ENCODE measurements at places on chromosomes 2 and 18.

GRCh38 chr2:195461010-195461409, 196.0 kb upstream of the SLC39A10 start:
- no peak for DNase-seq

- no peak for DNase-seq
These were observed 22.0 kb upstream of the FIGN start for GRCh38 chr2:163757814-163758213.

DNA sequence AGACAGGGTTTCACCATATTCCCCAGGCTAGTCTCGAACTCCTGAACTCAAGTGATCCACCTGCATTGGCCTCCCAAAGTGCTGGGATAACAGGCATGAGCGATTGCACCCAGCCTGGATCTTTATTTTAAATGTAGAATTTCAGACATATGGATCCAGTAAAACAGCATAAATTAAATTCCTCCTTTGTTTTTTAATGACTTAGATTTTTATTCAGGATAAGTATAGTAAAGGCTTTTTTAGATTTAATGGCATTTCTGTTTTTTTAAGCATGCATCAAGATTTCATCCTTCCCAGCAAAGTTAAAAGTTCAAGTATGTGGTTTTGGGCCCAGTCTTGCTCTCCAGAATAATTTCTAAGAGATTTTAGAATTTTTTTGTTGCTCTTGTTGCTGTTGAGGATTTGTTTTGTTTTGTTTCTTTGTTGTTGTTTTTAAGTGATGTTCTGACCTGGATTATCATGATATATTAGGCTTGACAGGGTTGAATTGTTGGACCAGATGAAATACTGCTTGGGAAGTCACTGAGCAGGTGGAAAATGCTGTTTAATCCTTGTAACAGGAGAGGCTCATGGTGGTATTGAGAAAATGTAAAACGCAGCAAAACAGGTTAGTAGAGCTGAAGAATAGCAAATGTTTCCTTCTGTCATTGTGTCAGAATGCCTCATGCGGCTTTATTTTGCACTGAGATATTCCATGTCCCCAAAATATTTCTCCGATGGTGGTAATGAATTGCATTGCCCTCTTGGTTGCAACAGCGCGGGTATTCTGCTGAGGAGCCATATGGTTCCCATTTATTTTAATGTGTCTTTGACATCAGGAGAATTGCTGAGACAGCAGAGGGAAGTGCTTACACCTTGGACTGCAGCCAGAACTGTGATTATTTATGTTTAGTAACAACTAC, 147.9 kb downstream of the GALNT3 start:
- peak; percentile 99 for DNase-seq

GRCh38 chr2:223954401-223954800, 2.9 kb upstream of the MRPL44 start:
- DNase-seq, result no peak

DNA sequence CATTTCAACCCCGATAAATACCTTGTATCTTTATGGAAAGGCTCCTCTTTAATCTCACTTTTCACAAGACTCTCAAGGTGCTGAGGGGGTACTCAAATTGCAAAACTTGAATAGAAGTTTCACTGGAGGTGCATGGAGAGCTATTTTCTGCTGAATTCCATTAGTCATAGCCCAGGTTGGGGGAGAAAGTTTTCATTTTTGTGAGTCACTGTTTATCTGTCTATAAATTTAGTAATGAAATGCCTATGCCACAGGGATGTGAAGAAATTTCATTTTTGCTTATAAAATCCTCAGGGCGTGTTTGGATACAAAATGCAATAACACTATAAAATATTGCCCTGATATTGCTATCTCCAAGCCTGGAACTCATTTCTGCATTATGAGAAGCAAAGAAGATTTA, 346.3 kb downstream of the LRATD1 start:
- no peak for DNase-seq

- DNase-seq, result no peak
These were observed 109.4 kb upstream of the POU3F3 start for GRCh38 chr2:104744537-104744936.

DNA sequence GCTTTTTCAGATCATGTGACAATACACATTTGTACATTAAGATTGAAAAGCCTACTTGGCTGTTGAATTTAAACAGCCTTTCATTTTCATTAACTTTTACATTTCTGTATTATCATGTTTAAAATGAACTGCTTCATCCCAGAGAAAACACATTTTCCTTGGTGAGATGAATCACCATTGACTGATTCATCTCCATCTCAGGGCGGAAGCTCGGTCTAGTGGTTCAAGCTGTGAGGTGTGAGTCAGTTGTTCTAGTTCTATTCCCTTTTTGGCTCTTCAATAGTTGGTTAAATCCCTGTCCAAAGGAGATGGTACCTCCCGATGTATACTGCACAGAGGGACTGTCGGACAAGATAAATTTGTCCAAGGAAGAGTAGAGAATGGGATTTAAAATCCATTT, 189.7 kb downstream of the ADCYAP1 start:
- no peak for DNase-seq

DNA sequence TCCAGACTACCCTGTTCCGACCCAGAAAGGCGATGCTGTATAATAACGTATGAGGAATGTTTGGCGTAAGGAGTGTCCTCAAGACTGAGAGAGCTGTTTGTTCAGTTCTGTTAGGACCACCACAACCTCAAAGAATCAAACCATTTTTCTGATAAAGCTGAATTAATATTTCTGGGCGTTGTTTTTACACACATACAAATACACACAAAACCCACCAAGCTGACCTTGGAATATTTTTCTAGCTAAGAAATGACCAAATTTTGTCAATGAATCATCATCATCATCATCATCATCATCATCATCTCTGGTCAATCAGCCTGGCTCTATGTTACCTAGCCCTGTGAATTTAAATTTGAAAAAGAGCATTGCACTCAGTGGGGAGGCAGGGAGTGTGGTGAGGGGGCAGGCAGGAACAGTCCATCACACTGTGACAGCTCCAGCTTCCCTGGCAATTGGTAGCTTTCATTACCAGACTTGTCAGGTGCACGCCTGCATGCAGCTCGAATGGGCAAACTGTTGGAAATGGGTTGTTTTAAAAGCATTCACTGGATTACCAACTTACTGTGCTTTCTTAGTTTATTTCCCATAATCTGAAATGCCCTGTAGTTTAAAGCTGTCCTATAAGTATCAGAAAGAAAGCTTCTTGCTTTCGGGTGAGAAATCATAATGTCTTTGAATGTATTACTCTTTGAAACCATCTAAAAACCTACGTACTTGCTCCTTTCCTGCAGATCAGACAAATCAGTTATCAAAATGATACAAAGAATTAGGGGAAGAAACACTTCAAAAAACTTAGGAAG, 6.9 kb upstream of the POU3F3 start:
- no peak for DNase-seq

GRCh38 chr2:233462826-233463470, 103.6 kb downstream of the USP40 start:
- no peak for DNase-seq

GRCh38 chr2:25491966-25492532, 150.3 kb upstream of the DNMT3A start:
- no peak for DNase-seq

DNA sequence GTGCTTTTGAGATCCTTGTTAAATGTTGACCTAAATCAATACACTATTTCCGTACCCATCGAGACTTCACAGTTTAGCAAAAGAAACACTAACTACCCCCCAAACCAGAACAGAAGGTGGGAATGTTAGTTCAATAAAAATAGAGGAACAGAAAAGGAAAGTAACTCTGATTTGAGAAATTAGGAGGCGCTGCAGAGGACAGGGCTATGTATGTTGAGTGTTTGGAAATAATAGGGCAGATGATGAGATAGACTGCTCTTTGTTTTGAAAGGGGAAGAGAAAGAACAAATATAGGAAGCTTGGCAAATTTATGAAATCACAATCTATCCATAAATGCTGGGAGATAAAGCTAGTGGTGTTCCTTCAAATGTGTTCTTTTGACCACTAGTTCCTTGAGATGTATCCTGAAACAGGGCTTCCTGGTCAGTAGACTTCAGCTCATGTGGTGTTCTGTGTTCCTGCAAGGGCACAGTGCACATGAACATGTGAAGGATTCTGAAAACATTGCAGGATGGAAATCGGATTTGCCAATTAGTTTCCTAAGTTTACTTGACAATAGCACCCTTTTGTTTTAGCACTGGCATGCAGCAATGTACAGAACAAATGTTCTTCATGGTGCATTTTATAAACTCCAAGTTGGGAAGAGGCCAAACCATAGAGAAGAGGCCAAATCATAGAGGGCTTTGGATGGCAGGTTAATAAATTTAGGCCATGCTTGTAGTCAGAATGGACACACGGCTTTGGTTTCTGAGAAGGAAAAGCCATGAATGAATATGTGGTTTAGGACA, 39.8 kb downstream of the RHBDD1 start:
- DNase-seq, result no peak

DNA sequence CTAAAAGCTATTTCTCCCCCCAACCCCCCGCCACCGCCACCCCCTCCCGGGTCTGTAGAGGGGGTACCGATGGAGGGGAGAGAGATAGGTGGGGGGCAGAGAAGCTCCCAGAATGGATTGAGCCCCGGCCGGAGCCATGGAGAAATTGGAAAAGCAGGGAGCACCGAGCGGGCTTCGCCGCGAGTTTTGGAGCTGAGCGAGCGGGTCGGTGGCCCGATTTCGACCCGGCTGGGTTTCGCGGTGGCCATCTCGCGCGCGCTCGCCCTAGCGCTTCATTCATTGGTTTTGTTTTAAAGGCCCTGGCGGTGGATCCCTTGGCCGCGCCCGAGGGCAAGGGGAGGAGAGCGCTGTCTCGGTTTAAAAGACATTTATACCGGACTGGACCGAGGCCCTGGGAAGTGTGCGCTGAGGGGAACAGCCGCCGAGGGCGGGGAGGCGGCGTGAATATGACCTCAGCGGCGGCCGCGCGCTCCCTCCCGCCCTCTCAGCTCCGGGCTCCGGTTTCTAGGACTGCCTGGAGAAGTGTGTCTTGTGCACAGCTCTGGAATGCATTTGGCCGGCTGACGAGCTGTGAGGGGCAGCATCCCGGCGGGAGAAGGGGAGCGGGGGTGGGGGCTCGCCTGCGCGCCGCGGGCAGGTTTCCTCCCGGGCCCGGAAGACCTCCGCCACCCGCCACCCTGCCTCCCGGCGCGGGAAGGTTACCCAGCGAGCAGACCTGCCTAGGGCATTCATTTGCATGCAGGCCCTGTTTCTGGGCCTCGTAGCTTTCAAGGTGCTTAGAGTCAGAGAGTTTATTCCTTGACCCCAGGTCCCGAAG, 1.7 kb upstream of the SMAD7 start:
- DNase-seq, result no peak

- DNase-seq, result peak; percentile 51
These were observed 246.8 kb downstream of the TMEM182 start for GRCh38 chr2:103008586-103008985.

DNA sequence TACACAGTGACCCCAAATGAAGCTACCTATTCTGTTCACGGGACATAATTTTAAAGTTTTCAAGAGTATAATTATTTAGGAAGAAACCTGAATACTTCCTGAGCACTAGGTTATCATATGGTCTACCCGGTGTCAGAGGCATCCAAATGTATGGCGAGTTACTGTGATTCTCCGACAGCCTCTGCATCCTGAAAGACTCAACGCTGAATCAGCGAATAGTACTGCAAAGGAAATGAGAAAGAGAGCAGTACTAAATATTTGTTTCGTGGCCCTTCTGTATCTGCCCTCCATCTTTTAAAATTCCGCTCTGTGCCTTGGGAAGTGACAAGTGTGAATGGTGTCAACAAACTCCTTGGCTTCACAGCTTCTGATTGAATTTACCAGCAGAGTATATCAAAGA, 358.0 kb upstream of the ZEB2 start:
- DNase-seq, result no peak

- DNase-seq, result no peak
These were observed 3.0 kb upstream of the GCG start for GRCh38 chr2:162155093-162155492.

DNA sequence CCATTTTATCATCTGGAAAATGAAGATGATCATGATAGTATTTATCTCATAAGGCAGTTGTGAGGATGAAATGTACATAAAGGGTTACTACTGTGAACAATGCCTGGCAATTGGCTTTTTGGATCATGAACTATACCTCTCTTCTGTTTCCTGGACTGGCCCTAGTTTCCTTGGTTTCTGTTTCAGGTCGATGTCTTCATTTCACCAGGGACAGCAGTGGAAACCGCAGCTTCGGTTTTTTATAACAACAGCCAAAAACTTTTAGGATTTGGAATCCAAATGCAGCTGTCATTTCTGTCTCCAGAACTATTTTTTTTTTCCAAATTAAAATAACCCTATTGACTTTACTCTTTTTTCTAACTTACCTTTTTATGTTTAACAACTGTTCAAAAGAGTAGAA, 425.1 kb downstream of the RND3 start:
- DNase-seq, result no peak

DNA sequence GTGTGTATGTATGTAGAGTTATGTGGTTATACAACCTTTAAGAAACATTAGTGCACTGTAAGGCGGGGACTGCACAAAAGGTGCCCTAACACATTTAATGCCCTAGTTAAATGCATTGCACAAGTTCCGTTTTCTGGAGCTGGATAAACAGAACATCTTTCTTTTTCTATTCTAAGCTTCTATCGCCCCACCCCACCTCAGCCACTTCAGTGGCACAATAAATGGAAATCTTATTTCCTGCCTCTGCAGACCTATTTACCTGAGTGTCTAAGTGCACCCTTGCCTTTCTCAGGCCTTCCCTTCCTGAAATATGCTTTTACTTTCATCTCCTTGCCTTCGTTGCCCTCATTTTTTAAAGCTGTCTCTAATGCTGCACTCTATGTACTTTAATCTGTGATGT, 123.5 kb downstream of the TANC1 start:
- DNase-seq, result no peak

- DNase-seq, result no peak
These were observed 13.2 kb downstream of the ASB18 start for GRCh38 chr2:236250909-236251579.

All from NCI-H1694 treated with DMSO at 0.1 percent for 48 hours (cell line).